Activated T-cell treated with anti-CD3 and anti-CD28 coated beads, Interleukin-2, amount 50 U/mL, for 72 hours (primary cell): ENCODE measurements at places on chromosomes 3 and 15. TPM values are rescaled to one million over a fixed set of nuclear protein-coding genes. Genes with fewer than 3 reads are reported as not detected.

DNA sequence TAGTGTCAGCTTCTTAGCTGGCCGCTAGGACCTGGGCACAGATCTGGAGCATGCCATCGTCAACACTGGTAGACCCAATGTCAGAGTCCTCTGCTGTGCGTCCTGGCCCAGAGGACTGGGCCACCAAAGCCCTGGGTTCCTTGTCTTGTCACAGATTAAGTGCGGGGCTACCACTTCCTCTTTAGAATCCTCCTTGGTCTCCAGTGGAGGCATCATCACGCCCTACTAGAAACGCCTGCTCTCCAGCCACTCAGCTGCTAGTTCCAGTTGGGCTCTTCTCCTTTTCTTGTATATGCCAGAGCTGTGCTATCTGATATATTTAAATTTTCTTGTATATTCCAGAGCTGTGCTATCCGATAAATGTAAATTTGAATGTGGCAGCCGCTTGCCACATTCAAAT lies 11.2 kb downstream of the PPCDC start:
- H3K27me3 ChIP-seq = no peaks in the 10 kb centered on the region
- peaks cover 3% of the 10 kb centered on the region for H3K36me3 ChIP-seq
- no peak overlapping the region for H3K4me3 ChIP-seq
- no peak overlapping the region for H3K27ac ChIP-seq
- DNase-seq = no peak
- H3K4me1 ChIP-seq = peaks cover 48% of the 10 kb centered on the region

- peaks cover 30% of the 10 kb centered on the region for H3K27me3 ChIP-seq
- H3K4me1 ChIP-seq = no peaks in the 10 kb centered on the region
- no peak for DNase-seq
Measured at GRCh38 chr15:58036579-58036978, 28.9 kb downstream of the ALDH1A2 start.

GRCh38 chr3:173007079-173007723 lies 133.8 kb downstream of the SPATA16 start:
- no peak for DNase-seq
- no peaks in the 10 kb centered on the region for H3K27me3 ChIP-seq
- H3K27ac ChIP-seq = no peak overlapping the region

- peaks cover 17% of the 10 kb centered on the region for H3K27me3 ChIP-seq
- no peak overlapping the region for H3K27ac ChIP-seq
- no peak for DNase-seq
- H3K36me3 ChIP-seq = no peaks in the 10 kb centered on the region
Measured at GRCh38 chr3:156847752-156848448, 21.7 kb downstream of the LEKR1 start.

Gene C3orf22
- not detected for total RNA-seq

DNA sequence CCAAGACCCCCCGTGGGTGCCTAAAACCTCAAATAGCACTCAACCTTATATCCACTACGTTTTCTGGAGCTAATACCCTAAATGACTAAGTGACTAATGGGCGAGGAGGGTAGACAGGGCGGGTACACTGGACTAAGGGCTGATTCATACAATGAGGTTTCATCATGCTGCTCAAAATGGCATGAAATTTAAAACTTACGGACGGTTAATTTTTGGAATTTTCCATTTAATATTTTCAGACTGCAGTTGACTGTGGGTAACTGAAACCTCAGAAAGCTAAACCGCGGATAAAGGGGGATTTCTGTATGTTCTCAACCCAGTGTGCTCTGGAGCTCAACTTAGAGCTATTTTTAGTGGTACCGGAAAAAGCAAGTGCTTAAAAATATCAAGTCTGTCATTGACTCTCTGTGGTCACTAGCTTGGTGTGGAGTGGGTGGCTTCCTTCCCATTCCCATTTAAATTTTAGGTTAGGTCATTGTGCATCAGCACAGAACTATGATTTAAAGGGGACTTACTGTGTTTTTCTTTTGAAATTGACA lies 72.9 kb downstream of the LRRC28 start:
- peaks cover 12% of the 10 kb centered on the region for H3K4me1 ChIP-seq
- no peaks in the 10 kb centered on the region for H3K36me3 ChIP-seq
- DNase-seq = peak; percentile 1
- H3K4me3 ChIP-seq = no peak overlapping the region

DNA sequence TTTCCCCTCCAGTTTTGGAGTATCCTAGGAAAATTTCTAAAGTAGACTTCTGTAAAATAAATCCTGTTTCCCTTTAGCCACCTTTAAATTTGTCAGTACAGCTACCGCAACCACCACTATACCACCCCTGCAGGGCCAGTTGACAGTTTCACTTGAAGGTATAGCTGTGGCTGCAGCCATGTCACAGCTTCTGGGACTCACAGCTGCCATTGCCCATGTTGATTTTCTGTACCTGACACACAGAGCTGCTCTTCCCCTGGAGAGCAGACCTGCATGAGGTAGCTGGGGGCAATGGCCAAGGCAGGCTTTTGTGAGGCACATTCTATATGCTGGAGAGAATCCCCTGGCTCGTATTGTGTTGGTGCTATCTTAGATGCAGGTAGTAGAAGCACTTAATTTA lies 345.4 kb downstream of the LRTM1 start:
- no peaks in the 10 kb centered on the region for H3K4me1 ChIP-seq
- H3K4me3 ChIP-seq = no peak overlapping the region
- no peak overlapping the region for H3K27ac ChIP-seq
- no peak for DNase-seq
- H3K36me3 ChIP-seq = peaks cover 6% of the 10 kb centered on the region

Gene B3GNT5
- total RNA-seq = 17.3 TPM

Gene LDHAL6B
- total RNA-seq = not detected

Gene MCF2L2
- 11.5 TPM for total RNA-seq

Gene MYZAP
- 0.24 TPM for total RNA-seq

- no peak for DNase-seq
- no peaks in the 10 kb centered on the region for H3K27me3 ChIP-seq
Measured at GRCh38 chr3:45701172-45701867, 12.1 kb downstream of the SACM1L start.

- no peaks in the 10 kb centered on the region for H3K36me3 ChIP-seq
- DNase-seq = no peak
- no peaks in the 10 kb centered on the region for H3K4me1 ChIP-seq
- no peak overlapping the region for H3K4me3 ChIP-seq
Measured at GRCh38 chr3:34599595-34599994, 801.2 kb downstream of the PDCD6IP start.
